IMR-90 (cell line): ENCODE measurements at places on chromosomes 3 and 15. TPM values are rescaled to one million over a fixed set of nuclear protein-coding genes. Genes with fewer than 3 reads are reported as not detected.

DNA sequence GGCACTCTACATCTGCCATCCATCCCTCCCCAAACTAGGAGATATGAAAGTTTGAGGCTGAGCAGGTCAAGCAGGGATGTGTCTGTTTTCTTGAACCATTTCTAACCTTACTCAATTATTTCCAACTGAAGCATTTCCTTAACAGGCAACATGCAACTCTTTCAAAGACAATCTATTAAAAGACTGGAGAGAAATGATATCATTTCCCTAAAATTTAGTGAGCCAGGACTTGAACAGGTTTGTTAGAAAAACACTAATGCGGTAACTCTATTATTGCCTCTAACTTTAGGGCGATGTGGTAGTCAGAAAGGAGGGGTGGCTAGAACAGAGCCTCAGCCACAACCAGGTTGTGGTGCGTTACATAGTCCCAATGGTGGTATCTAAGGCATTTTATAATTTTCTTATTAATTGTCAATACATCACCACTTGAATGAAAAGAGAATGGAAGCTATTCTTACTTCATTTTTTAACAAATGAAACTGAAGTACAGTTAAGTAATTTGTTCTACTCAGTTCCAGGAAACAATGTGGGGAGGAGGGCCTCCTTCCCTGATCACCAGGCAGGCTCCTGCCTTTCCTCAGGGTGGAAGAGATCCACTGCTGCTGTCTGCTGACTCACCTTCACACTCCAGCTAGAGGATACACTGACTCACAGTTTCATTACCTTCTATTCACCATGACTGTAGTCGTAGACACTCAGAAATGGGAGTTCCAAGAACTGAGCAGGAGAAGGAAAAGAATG, 22.8 kb downstream of the MYO1E start:
- peak; percentile 94 for DNase-seq
- H3K27me3 ChIP-seq = no peaks in the 10 kb centered on the region
- H3K36me3 ChIP-seq = no peaks in the 10 kb centered on the region
- H3K4me1 ChIP-seq = no peaks in the 10 kb centered on the region; the same call in 1 of the 2 replicates
- no peak overlapping the region for H3K27ac ChIP-seq

DNA sequence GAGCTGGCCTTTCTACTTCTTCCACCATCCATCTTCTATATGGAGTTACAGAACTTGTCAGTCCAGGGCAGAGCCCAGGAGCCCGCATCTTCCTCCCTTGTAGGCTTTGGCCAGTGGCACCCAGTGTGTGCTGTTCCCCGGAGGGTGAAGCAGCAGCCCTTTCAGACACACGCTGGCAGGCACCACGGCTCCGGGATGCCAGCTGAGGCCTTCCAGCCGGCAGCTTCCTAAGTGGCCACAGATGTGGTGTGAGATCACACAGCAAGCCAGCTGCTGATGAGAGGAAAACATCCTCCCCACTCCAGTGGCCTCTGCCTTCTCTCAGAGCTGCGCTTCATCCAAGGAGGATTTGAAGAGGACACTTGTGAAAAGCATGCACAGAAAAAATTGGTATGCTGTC, 24.1 kb downstream of the CRABP1 start:
- peaks cover 47% of the 10 kb centered on the region for H3K27me3 ChIP-seq
- DNase-seq = no peak
- no peak overlapping the region for H3K27ac ChIP-seq
- H3K4me3 ChIP-seq = no peak overlapping the region
- no peaks in the 10 kb centered on the region for H3K36me3 ChIP-seq

DNA sequence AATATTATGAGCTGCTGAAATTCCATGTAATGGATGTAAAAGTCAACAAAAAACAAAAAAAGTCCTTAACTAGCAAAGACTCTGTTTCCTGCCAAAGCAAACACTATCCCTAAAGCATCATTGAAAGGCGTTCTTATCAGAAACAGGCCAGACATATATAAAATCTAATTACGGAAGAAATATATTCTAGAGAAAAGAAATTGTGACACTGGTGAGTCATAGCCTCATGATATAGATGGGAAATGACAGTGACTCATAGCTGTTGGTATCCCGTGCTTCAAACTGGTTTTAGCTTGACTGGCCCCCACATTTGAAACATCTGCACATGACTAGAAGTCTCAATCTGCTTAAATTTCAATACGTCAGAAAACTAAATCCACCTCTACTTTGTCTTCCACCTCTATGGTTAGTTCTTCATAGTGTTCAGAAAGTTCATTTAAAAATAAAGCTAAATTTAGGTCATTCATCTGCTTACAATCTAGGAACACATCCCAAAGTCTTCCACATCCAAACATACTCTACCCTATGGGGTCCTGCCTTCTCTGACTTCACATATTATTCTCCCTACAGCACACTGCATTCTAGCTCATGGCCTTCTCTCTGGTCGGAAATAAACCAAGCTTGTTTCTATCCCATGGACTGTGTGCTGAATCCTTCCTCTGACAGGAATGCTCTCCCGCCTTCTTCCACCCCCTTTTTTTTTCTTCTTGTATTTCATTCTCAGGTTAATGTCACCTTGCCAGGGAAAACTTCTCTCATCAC, 456.3 kb upstream of the ARRDC4 start:
- peak; percentile 0 for DNase-seq
- H3K36me3 ChIP-seq = no peaks in the 10 kb centered on the region
- H3K4me1 ChIP-seq = no peaks in the 10 kb centered on the region

GRCh38 chr3:141556034-141556433, 69.2 kb downstream of the RASA2 start:
- H3K27ac ChIP-seq = no peak overlapping the region
- peaks cover 2% of the 10 kb centered on the region; the same call in 1 of the 2 replicates for H3K4me1 ChIP-seq
- peak; percentile 55 for DNase-seq
- H3K27me3 ChIP-seq = no peaks in the 10 kb centered on the region

Gene NXPE3
- 23.1 and 23.8 TPM in 2 replicates for total RNA-seq

Gene EPHA6
- total RNA-seq = not detected in 2 replicates

Gene P2RY12
- not detected in 2 replicates for total RNA-seq

- H3K27me3 ChIP-seq = no peaks in the 10 kb centered on the region
- H3K4me3 ChIP-seq = no peak overlapping the region
- DNase-seq = peak; percentile 92
- H3K27ac ChIP-seq = no peak overlapping the region
- no peaks in the 10 kb centered on the region for H3K36me3 ChIP-seq
Measured at GRCh38 chr3:175255698-175256097, 396.6 kb downstream of the NAALADL2 start.

Gene TMEM158
- total RNA-seq = 1.6 and 3.3 TPM in 2 replicates

Gene CD200
- total RNA-seq = 0.83 and 1.1 TPM in 2 replicates

Gene CLSTN2
- total RNA-seq = under 0.01 TPM in 2 replicates

GRCh38 chr3:112334691-112335433, 1.9 kb downstream of the CD200 start:
- H3K4me1 ChIP-seq = no peaks in the 10 kb centered on the region
- DNase-seq = no peak
- no peak overlapping the region for H3K27ac ChIP-seq
- H3K36me3 ChIP-seq = no peaks in the 10 kb centered on the region
- no peak overlapping the region for H3K4me3 ChIP-seq

Gene SENP5
- total RNA-seq = 44.4 and 45.5 TPM in 2 replicates

DNA sequence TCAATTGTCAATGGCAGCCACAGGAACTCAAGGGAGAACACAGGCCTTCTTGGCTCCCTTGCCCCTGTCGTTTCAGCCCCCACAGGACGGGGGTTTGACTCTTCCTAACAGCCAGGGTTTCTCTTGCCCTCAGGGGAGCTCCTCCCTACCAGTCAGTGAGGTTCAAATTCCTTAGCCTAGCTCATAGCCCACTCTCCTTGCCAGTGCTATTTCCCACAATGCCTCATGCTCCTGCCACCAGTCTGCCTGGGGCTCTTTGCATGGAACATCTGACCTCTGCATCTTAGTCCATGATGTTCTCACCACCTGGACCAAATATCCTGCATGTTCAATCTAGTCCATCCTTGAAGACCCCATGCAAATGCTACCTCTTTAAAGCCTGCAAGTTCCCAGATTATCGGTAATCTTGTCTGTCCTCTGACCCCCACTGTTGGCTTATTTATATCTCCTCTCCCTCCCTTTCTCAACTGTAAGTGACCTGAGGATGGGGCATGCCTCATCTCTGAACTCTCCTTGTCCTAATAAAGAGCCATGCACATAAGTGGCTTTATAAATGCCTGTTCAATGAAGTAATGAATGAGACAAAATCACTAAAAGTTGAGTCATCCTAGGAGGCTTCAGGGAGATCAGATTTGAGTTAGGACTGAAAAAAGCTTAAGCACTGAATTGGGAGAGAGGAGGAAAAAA, 78.0 kb downstream of the MYO1E start:
- peak; percentile 95 for DNase-seq
- H3K36me3 ChIP-seq = no peaks in the 10 kb centered on the region
- no peak overlapping the region for H3K4me3 ChIP-seq
- H3K27ac ChIP-seq = peak overlapping the region; percentile 97
- peaks cover 22% of the 10 kb centered on the region for H3K4me1 ChIP-seq
- H3K27me3 ChIP-seq = no peaks in the 10 kb centered on the region

Gene SCN11A
- total RNA-seq = under 0.01 TPM in 1 of 2 replicates, not detected in the other

DNA sequence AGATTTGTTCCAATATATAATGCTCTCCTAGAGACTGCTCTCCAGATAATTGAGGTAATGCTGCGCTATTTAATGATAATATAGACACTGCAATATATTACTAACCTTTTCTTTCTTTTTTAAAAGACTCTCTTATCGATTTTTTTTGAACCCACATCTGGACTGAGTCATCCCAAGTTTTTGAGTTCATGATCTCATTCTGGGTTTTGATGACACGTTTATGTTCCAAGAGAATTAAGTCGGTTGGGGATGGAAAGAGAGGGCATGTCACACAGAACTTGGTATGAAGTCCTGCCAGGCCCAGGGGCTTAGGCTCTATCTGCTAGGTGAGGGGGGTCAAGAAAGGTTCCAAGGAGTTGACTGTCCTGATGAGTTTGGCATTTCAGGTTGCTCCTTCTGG, 431.1 kb downstream of the MFSD1 start:
- H3K27me3 ChIP-seq = no peaks in the 10 kb centered on the region
- no peaks in the 10 kb centered on the region for H3K36me3 ChIP-seq
- H3K4me3 ChIP-seq = no peak overlapping the region
- no peak for DNase-seq
- H3K27ac ChIP-seq = no peak overlapping the region

DNA sequence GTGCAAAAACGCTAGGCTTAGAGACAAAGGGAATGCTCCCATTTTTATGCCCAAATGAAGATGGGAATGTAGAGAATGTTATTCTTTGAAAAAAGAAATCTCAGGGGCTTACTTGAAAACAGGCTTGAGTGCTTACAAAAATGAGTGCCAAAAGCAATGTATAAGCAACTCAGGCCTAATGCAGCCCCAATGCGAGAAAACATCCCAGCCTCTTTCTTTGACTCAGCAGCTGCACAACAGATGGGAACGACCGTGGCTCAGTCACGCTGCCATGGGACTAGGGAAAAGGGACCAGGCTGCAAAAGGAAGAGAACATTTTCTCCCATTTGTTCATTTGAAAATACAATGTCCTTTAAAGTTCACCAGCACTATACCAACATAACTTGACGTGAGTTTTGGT, 246.4 kb upstream of the LRIG1 start:
- no peaks in the 10 kb centered on the region for H3K36me3 ChIP-seq
- H3K4me3 ChIP-seq = no peak overlapping the region
- DNase-seq = peak; percentile 22
- no peak overlapping the region for H3K27ac ChIP-seq
- H3K27me3 ChIP-seq = no peaks in the 10 kb centered on the region
- H3K4me1 ChIP-seq = peaks cover 9% of the 10 kb centered on the region

- no peak for DNase-seq
- H3K4me3 ChIP-seq = no peak overlapping the region
- no peak overlapping the region for H3K27ac ChIP-seq
- no peaks in the 10 kb centered on the region for H3K4me1 ChIP-seq
- no peaks in the 10 kb centered on the region for H3K27me3 ChIP-seq
Measured at GRCh38 chr3:51436998-51437639, 46.0 kb downstream of the RBM15B start.

DNA sequence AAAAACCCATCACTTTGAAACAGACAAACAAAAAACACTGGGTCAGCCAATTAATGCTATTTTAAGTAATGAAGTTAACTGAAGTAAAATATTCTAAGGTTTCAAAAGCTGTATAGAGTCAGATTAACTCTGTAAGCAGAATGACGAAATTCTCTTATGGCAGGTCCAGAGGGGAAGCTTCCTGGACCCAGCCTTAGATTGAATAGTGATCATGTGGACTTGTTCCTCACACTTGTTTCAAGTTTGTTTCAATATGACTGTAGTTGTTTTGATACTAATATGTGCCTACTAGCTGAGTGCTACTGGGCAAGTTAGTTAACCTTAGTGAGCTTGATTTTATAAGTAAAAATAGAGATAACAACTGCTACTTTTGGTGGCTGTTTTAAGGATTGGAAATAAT, 32.6 kb downstream of the PLS1 start:
- no peak overlapping the region for H3K4me3 ChIP-seq
- H3K27me3 ChIP-seq = peaks cover 2% of the 10 kb centered on the region; the same call in 1 of the 2 replicates
- no peak overlapping the region for H3K27ac ChIP-seq
- no peaks in the 10 kb centered on the region for H3K36me3 ChIP-seq
- H3K4me1 ChIP-seq = no peaks in the 10 kb centered on the region

DNA sequence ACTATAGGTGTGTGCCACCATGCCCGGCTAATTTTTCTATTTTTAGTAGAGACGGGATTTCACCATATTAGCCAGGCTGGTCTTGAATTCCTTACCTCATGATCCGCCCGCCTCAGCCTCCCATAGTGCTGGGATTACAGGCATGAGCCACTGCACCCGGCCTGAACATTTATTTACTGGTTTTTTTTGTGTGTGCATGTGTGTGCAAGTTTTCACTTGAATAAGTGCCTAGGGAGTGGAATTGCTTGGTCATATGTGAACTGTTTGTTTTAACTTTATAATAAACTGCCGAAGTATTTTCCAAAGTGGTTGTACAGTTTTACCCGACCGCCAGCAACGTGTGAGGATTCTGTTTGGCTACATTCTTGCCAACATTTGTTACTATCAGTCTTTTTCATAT, 14.1 kb downstream of the BBS4 start:
- no peaks in the 10 kb centered on the region for H3K36me3 ChIP-seq
- no peak overlapping the region for H3K4me3 ChIP-seq
- H3K4me1 ChIP-seq = no peaks in the 10 kb centered on the region
- no peak for DNase-seq
- H3K27ac ChIP-seq = no peak overlapping the region

GRCh38 chr15:29792426-29793159, 29.7 kb downstream of the TJP1 start:
- no peak for DNase-seq
- peaks cover 2% of the 10 kb centered on the region for H3K36me3 ChIP-seq
- H3K4me1 ChIP-seq = peaks cover 6% of the 10 kb centered on the region; the same call in 1 of the 2 replicates
- no peaks in the 10 kb centered on the region for H3K27me3 ChIP-seq

DNA sequence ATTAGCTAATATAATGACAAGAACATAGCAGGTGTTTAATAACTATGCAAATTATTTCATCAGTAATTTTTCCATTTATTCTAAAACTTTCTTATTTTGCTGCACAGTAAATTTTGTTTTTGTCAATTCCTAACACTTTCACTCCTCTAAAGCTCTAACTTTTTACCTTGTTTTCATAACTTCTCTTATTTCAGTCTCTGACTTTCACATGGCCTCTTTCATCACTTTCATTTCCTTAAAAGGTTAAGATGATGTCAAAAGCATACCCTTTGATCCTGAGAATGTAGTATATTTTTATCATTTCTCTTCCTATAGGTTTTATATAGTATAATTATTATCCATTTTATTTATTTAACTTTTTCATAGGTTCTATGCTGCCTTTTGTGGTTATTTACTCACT, 1325.8 kb upstream of the ALCAM start:
- H3K27me3 ChIP-seq = no peaks in the 10 kb centered on the region
- H3K27ac ChIP-seq = no peak overlapping the region
- H3K4me3 ChIP-seq = no peak overlapping the region
- H3K36me3 ChIP-seq = no peaks in the 10 kb centered on the region

Gene DAZL
- not detected in 2 replicates for total RNA-seq

- H3K4me3 ChIP-seq = no peak overlapping the region
- DNase-seq = peak; percentile 13
- H3K36me3 ChIP-seq = no peaks in the 10 kb centered on the region
- no peaks in the 10 kb centered on the region for H3K4me1 ChIP-seq
- peaks cover 4% of the 10 kb centered on the region for H3K27me3 ChIP-seq
Measured at GRCh38 chr3:182710557-182711157, 82.6 kb upstream of the ATP11B start.
